ENCODE measurements at places on chromosomes 12 and 14.

- DNase-seq: no peak
Measured at GRCh38 chr12:65155784-65156183, 13.6 kb upstream of the LEMD3 start.

GRCh38 chr12:98453070-98453469 lies 62.3 kb upstream of the TMPO start:
- no peak for DNase-seq

- no peak for DNase-seq
Measured at GRCh38 chr14:32682214-32682613, 256.5 kb upstream of the NPAS3 start.

- DNase-seq: no peak
Measured at GRCh38 chr14:31400031-31400638, 20.2 kb downstream of the HEATR5A start.

- DNase-seq: no peak
Measured at GRCh38 chr12:43208627-43209026, 343.4 kb downstream of the ADAMTS20 start.

GRCh38 chr12:109467978-109468676 lies 9.0 kb downstream of the KCTD10 start:
- no peak for DNase-seq

GRCh38 chr14:24725311-24725710 lies 91.3 kb upstream of the GZMB start:
- DNase-seq: no peak

DNA sequence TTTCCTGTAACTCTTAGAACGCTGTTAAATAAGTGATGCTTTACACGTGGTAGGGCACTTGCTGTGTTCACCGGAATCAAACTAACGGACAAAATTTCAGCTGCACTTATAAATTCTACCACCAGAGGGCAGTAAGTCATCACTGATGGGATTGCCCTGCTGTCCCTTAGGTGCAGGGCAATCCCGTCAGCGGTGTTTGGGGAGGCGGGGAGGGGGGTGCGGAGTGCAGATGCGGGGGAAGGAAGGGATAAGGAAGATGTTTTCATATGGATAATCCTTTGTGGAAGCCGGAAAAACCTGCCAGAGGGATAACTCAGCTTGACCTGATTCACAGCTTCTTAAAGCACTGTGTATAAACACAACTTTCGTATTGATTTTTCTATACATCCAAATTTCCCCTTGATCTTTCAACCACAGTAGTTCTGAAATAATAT lies 21.7 kb upstream of the SLC10A1 start:
- DNase-seq: no peak

- no peak for DNase-seq
Measured at GRCh38 chr12:6337958-6338433, 3.9 kb downstream of the TNFRSF1A start.

- no peak for DNase-seq
Measured at GRCh38 chr14:23916004-23916403, 37.6 kb upstream of the DHRS4 start.

GRCh38 chr14:64675312-64675711 lies 28.9 kb upstream of the PLEKHG3 start:
- no peak for DNase-seq

DNA sequence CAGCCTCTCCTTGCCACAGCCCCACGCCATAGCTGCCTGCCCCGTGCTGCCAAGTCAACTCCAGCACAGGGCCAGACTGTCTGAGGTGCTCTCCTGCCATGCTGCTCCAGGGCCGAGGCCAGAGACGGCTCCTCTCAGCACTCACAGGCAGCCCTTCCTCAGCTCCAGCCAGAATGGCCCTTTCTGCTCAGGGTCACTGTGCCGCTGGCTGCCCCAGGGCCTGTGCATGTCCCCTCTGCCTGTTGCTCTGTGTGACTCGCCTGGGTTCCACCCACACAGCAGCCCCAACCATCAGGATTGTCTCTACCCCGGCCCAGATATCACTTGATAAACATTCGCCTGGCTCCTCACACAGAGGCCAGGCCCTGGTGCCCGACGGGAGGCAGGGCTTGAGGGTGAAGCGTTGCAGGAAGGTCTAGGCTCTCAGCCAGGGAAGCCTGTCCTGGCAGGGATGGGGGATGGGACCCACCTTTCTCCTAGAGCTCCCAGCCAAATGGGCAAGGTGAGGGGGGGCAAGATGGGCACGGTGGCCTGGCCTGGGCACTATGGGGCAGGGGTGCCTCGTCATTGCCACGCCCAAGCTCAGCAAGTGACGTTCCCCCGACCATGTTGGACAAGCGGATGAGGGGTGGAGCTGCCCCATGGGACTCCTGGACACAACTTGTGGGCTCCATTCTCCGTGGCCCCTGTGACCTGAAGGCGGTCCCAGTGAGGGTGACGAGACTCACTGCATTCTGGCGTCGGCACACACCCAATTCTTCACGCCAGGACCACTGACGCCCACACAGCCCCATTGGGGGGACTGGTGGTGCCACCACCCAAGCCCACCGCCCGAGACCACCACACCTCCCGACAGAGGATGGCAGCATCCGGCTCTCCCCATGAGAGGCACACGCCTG lies 27.4 kb upstream of the BTBD6 start:
- no peak for DNase-seq

DNA sequence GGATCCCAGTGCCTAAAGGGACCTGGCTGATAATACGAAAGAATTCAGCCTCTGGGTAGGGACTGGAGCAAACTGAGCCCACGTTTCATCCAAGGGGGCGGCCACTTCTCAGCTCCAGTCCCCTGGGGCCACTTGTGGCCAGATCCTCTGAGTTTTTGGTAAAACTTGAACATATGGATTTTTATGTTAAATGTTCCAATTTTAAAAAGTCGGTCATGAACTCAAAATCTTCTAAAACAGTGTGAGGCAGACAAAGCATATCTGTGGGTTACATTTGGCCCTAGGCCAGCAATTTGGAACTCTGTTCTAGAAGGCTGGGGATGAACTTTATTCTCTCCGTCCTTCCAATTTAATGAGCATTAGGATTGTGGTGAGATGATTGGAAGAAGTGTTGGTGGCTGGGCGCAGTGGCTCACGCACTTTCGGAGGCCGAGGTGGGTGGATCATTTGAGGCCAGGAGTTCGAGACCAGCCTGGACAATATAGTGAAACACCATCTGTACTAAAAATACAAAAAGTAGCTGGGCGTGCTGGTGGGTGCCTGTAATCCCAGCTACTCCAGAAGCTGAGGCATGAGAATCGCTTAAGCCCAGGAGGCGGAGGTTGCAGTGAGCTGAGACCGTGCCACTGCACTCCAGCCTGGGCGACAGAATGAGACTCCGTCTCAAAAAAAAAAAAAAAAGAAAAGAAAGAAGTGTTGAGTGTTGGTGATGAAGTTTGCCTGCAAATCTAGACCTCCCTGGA lies 3.0 kb upstream of the PPP1CC start:
- DNase-seq: no peak

DNA sequence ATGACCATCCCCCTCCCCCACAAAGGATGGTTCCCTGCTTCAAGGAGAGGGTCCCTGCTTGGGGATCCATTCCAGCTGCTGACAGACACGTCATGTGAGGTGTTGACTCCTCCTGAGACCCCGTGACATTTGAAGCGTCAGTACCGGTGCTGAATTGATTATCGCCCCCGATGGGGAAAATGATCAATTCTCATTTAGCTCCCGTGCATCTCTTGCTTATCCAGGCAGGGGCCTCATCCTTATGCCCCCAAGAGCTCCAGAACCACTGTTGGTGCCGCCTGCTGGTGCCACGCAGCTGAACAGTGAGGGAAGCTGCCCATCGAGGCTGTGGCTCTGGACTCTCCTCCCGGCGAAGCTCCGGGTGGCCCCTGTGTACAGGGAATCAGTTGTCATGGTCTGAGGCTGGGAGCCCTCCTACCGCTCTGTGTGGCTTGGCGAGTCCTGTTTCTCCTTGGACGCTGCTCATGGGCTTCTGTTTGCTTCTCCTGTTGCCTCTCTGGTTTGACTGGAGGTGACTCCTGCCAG lies 4.6 kb downstream of the KIF26A start:
- no peak for DNase-seq

GRCh38 chr12:61137677-61138414 lies 1122.4 kb upstream of the USP15 start:
- no peak for DNase-seq

- no peak for DNase-seq
Measured at GRCh38 chr12:124369055-124369826, 74.3 kb downstream of the RFLNA start.

DNA sequence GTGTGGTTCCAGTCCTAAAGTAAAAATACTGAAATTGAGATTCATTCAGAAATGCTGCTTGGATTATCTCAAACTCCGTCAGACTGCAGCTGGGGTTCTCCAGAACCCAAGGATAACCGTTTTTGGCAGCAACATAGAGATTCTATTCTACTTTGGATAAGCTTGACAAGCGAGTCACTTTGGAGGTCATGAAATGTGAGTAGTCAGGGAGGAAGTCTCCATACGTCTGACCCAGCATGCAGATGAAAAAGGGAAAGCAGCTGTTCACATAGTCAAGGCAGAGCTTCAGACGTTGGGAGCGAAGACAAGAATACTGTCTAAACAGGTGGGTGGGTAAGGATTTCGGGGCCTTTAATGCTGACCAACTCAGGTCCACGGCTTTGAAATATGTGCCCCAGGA lies 14.9 kb upstream of the HSP90B1 start:
- DNase-seq: no peak

DNA sequence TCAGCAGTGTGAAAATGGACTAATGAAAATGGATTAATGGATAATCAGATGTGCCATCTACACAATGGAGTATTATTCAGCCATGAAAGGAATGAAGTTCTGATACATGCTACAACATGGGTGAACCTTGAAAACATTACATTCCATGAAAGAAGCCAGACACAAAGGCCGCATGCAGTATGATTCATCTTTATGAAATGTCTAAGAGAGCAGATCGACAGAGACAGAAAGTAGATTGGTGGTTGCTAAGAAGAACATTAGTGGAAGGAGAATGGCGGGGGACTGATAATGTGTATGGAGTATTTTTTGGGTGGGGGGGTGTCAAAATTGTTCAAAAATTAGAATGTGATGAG lies 47.3 kb downstream of the PRKAB1 start:
- DNase-seq: no peak
